ENCODE measurements at places on chromosomes 6 and 20.

DNA sequence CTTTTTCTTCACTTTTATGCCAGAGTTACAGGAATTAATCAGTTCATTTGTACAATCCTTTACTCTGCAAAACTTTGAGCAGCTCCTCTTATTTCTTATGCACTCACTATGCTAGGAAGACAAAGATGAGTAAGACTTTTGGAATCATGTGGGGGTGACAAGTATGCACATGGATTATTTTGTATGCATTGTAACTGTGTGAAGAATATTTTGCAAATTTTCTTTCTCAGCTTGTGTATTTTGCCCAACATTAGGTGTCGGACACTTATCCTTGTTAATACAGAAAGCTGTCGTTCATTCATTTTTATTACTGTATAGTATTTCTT lies 88.6 kb downstream of the PPP1R14C start:
- no peak for DNase-seq

DNA sequence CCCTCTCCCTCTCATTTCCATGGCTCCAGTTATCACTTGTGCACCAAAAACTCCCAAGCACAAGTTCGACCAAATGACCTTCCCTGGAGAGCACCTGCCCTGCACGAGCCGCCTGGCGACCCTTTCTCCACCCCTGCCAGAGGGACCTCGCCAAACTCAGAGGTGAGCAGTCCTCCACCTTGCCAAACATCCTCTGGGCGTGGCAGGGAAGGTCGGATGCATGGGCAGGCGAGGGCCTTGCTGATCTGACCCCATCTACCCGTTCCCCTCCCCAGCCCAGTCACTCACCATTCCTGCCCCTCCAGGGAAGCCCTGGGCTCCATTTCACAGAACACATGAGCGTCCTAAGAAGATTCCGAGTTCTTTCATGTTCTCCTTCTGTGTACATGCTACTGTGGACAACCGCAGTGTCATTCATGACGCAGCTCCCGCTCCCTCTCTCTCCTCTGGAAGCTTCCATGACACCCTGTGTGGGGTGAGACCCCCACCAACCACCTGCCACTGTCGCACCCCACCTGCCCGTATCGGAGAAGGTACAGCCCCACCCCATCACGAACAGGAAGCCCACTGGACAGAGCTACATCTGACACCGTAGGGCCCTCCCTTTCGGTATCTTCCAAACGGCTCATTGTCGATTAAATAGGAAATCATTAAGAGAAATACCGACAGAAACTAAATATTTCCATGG lies 104.3 kb downstream of the DACT2 start:
- no peak for DNase-seq

DNA sequence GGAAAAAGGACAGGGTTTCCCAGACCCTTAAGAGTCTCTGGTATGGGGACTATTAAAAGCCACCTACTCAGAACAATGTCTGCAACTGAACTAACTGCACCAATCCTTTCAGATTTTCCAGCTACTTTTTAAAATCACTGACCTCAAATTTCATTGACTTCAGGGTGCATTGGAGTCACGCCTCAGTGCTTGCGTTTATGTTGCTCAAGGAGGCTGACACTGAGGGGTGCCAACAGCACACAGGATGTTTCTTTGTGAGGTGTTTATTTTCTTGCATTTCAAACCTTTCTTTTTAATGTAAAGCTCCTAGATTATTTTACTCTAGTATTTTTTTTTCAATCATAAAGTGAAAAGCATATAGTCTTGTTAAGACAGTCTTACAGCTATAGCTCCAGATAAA lies 402.0 kb upstream of the SLC35B3 start:
- no peak for DNase-seq

- DNase-seq: no peak
Observed at GRCh38 chr6:63537201-63537958, 34.9 kb upstream of the LOC128125822 start.

- no peak for DNase-seq
Observed at GRCh38 chr6:36605560-36606391, 11.6 kb downstream of the SRSF3 start.

GRCh38 chr6:147268254-147268653 lies 64.0 kb downstream of the STXBP5 start:
- no peak for DNase-seq

- no peak for DNase-seq
Observed at GRCh38 chr6:15423286-15423993, 177.6 kb downstream of the JARID2 start.

DNA sequence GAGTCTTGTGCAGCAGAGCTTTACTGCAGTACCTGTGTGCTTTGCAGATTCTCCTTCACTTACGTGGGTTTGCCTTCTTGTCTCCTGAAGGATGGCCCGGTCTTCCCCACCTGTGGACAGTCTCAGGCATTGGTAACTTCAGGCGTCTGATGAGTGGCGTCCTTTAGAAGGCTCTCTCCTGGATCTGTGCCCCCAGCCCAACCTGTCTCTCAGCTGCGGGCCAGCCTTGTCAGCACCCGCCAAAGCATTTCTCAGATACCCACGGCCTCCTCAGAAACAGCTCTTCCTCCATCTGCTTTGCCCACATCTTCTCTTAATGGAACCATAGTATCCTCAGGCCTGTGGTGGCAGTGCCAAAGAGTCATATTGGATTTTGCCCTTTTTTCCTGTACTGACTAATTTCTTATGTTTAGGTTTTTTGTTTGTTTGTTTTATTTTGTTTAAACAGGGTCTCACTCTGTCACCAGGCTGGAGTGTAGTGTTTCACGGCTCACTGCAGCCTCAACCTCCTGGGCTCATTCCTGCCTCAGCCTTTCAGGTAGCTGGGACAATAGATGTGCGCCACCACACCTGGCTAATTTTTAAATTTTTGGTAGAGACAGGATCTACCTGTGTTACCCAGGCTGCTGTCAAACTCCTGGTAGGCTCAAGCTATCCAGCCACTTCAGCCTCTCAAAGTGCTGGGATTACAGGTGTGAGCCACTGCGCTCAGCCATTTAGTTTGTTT lies 96.6 kb downstream of the ARID1B start:
- DNase-seq: no peak

- DNase-seq: peak; percentile 54
Observed at GRCh38 chr6:137873273-137873762, 6.3 kb downstream of the TNFAIP3 start.

DNA sequence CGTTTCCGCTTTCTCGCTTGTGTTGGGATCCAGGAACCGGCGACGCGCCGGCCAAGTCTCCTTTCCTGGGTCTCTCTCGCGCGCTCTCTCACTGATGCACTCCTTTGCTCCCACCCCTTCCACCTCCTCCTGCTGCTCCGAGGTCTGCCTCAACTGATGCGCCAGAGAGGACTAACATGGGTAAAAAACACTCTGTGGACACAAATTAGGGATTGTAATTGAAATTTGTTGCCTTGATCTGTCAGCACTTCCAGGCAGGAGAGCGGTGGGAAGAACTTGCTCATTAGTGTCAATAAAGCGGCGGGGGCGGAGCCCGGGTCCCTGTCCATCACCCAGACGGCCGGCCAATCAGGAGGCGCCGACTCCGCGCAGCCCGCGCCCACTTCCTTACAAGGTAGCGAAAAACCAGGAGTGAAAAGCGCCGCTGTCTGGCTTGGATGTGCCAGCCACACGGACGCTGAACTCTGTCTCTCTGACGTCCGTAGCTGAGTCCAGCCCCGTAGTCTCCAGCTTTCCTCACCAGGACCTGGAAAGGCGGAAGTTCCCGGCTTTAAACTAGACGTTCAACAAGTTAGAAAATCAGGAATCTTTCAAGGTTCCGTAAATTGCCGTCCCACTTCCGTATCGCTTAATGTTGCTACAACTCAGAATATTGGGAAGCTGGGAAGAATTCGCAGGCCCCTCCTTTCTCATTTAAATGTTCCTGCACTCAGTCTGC lies at the start of gene TBX18:
TSS of gene TBX18 (minus strand) at position 267 of the 718 bp plus-strand sequence. CDS start 417 bp downstream, outside the sequence.
- DNase-seq: no peak

GRCh38 chr6:143166247-143166695 lies 105.6 kb downstream of the AIG1 start:
- no peak for DNase-seq

- DNase-seq: no peak
Observed at GRCh38 chr6:157366648-157367047, 14.3 kb upstream of the ZDHHC14 start.

GRCh38 chr6:44820321-44820720 lies 432.8 kb downstream of the CDC5L start:
- no peak for DNase-seq

- DNase-seq: no peak
Observed at GRCh38 chr6:72761761-72762160, 139.9 kb downstream of the KCNQ5 start.

GRCh38 chr20:32628960-32629530 lies 43.9 kb upstream of the NOL4L start:
- no peak for DNase-seq

GRCh38 chr6:9085054-9085708 lies 649.8 kb upstream of the SLC35B3 start:
- DNase-seq: no peak

DNA sequence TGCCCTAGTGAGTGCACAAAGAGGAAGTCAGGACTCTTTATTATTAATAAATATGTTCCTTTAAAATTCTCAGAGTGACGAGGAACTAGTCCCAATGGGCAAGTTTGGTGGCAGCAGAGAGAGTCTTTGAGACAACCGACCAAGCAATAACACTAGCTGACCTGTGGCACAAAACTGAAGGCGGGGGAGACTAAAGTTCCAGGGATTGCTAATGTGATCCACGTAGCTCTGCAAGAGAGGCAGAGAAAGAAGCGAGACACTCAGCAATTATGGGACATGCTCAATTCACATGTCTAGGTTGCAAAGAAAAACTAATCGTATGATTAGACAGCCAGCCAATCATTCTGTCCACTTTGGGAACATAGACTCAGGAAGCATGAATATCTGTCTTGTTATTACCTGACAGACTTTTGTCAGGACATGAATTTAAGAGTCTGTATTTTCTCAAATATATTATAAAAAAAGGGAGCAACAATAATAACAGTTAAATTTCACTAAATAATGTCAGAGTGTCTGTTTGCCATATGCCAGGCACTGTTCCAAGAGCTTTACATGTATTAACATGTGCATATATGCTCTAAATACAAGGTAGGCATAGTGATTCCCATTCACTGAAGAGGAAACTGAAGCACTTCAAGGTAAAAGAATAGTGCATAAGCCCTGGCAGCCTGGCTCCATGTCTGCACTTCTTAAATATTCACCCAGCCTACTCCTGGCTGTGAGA lies 81.0 kb downstream of the COL9A1 start:
- no peak for DNase-seq

DNA sequence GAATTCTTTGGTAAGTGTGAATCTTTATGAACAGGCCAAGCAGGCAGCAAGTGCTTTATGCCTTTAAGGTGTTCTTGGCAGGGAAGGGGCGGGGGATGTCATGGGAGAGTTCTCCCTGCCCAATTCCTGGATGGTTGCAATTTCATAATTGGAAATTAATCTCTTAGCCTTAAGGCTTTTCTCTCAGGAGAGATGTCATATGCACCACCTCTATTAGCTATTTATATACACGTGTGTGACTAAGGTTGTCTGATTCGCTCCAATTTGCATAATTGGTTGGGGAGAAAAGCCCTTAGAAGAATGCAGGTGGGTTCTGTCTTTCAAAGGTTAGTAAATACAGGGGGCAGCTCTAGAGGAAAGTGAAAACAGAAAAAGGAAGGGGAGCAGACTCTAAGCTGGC lies 5.2 kb upstream of the ENPP5 start:
- DNase-seq: no peak

- peak; percentile 26 for DNase-seq
Observed at GRCh38 chr20:31740208-31740607, 1.1 kb downstream of the TPX2 start.

DNA sequence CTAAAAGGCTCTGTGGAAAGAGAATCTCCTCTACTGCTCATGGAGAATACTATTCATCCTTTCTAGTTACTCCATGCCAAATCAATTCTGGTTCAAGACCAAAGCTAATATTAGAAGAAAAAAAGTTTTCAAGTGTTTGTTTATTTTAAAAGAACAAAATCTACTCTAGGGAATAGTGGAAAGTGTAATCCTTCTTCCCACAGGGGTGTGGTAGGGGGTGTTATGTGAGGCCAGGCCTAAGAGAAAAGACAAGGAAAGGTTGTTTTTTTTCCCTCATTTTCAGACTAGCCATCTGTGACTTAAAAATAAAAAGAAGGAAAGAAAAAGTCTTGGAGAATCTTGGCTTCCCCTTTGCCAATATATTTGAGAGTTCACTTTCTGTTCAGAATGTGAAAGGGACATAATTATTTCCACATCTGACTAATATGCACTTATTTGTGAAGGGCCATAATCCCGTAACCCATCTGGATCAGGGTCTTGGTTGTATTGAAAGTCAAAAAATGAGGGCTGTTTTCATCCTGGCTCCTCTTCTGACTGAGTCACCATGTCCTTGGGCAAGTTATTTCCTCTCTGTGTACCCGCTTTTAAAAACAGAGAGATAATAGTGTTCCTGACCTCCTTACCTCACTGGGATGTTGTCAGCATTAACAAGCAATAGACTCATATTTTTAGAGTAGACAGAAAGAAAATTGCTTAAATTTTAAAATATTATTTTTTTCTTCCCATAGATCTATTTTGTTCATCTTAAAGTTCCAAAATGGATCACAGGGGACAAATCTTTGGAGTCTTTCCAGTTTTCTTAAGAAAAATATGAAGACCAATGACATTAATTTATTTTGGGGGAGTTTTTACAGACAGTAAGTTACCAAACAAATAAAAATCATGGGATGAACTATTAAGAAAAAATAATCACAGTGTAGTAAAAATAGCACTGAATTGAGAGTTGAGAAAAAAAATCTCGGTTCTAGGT lies 233.7 kb downstream of the IBTK start:
- DNase-seq: no peak

- peak; percentile 78 for DNase-seq
Observed at GRCh38 chr20:31857861-31858759, 12.2 kb downstream of the DUSP15 start.

DNA sequence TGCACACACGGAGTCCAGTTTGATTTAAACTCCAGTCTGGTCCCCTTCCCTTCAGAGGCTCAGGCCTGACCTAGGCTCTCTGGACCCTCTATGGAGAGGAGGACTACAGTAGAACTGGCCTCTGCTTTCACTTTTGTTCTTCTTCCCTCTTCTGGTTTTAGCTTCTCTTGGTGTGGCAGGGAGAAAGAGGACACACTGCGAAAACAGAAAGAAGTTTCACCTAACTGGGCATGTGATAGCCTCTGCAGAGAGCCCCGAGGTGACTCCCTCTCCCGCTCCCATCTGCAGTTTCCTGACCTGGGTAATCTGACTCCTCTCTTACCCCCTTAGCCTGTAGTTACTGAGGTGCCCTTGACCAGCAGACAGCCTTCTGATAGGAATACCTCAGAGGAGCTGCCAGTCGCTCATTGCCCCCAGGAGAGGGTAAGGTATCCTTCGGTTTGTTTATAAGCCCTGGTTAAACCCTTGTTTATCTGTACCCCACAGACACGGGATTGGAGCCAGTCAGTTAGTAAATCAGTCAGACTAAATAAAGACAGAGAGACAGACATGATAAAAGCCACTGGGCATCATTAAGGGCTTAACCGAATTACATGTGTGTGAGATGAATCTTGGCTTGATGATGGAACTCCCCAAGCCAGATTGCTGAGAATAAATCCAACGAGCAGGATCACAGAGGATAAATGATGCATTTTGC lies 12.0 kb upstream of the DTNBP1 start:
- no peak for DNase-seq

- DNase-seq: no peak
Observed at GRCh38 chr6:9315966-9316650, 880.8 kb upstream of the SLC35B3 start.

GRCh38 chr6:133964052-133964451 lies 11.0 kb downstream of the TBPL1 start:
- DNase-seq: no peak
